ENCODE measurements at places on chromosomes 12 and 14.
A peak's percentile ranks its signal among the peaks of the same experiment; 100 is the strongest.

DNA sequence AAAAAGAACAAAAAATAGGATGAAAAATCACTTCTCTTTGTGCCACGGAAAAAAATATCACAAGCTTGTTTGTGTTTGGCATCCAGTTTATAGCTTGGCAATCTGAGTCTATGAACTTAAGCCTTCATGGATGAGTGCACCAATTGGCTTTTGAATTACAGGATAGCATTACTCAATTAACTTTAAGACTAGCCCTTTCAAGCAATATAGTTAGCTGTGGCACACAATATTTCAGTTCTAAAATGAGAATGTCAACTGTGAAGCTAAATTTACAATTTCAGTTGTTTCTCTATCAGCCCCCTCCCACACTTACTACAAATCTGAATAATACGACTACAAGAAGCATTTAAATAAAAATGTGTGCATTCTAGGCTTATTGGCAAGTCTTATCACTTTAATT lies 8.3 kb downstream of the RERG start:
- DNase-seq = no peak

GRCh38 chr14:51661504-51661903 lies 9.8 kb downstream of the FRMD6 start:
- no peak for DNase-seq

DNA sequence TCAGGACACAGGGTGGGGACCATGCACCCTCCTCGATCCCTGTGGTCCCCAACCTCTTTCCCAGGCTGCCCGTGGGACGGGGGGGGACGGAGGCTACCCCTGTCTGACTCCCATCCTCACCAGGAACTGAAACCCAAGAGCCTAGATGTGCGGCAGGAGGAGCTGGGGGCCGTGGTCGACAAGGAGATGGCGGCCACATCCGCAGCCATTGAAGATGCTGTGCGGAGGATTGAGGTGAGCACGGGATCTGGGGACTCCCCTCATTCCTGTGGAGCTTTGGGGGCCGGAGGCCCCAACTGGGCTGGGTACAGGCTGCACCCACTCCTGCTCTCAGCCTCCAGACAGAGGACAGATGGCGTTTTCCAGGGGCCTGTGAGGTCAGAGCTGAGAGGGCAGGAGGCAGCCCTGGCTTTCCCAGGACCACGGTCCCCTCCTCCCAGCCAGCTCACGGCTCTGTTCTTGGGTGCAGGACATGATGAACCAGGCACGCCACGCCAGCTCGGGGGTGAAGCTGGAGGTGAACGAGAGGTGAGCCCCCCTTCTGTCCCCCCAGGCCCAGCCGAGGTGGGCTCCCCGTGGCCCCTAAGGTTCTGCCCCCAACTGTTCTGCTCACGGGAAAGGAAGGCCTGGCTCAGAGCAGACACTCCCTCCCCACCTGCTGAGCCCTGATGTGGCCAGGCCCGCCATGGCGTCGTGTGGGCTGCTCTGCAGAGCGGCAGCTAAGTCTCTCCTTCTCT lies 24.2 kb downstream of the HIP1R start:
- no peak for DNase-seq

DNA sequence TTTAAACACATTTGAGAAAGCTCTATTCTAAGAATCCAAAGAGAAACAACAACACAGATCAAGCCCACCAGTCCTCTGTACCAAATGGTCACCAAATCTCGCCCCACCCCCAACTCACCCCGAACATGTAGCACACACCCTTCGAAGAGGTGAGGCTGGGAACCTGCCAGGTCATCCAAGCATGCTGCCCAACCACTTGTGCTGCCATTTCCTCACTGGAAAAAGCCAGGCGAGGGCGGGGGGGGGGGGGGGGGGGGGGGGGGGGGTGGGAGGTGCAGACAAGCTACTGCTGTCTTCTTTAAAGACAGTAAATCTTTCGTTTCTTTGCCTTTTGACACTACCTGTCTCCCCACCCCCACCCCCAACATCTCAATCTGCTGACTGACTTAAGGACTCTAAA lies 59.9 kb downstream of the SETD3 start:
- DNase-seq = no peak

DNA sequence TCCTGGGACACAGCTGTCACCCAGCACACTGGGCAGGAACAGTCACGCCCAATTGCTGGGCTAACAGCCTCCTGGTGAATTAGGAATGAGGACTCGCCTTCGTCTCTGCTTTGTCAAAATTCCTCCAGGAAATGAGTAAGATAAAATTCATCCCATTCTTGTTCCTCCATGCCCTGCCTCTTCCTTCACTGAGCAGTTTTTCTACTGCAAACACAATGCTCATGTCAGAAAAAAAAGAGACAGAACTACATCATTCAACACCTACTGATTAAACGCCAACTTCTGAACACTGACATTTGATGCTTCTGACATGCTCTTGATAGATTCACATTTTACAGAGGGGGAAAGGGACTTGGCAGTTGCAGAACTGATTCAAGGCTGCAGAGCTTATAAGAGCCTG lies 37.5 kb upstream of the DTX1 start:
- no peak for DNase-seq

GRCh38 chr14:54251356-54251755 lies 145.5 kb upstream of the CDKN3 start:
- no peak for DNase-seq

- peak; percentile 14 for DNase-seq
Observed at GRCh38 chr14:91511043-91511383, 903 bp upstream of the PPP4R3A start.

DNA sequence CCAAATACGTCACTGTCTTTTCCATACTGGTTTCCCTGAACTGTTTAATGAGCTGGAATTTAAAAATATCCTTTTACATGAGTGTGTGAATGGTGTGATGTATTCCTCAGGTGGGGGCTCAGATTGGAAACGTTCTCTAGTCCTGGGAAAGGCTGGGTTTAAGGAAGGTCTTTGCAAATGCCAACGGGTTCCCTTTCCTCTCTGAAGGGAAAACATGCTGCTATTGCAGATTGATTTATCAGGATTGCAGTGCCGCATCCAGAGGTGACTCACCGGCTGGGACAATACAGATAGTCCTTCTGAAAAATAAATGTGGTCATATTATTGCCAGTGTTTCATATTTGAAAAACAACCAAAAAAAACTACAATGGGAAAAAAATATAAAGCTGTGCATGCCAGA lies 193.1 kb upstream of the FLRT2 start:
- DNase-seq = no peak

GRCh38 chr14:32426586-32427388 lies 97.7 kb downstream of the AKAP6 start:
- no peak for DNase-seq

All from activated CD4-positive, alpha-beta T cell treated with anti-CD3 and anti-CD28 coated beads, Interleukin-2, amount 50 U/mL, for 16 hours (primary cell).